ENCODE measurements at places on chromosomes 3 and 15.

GRCh38 chr3:138256022-138256421, 68.9 kb downstream of the ARMC8 start:
- DNase-seq = no peak

DNA sequence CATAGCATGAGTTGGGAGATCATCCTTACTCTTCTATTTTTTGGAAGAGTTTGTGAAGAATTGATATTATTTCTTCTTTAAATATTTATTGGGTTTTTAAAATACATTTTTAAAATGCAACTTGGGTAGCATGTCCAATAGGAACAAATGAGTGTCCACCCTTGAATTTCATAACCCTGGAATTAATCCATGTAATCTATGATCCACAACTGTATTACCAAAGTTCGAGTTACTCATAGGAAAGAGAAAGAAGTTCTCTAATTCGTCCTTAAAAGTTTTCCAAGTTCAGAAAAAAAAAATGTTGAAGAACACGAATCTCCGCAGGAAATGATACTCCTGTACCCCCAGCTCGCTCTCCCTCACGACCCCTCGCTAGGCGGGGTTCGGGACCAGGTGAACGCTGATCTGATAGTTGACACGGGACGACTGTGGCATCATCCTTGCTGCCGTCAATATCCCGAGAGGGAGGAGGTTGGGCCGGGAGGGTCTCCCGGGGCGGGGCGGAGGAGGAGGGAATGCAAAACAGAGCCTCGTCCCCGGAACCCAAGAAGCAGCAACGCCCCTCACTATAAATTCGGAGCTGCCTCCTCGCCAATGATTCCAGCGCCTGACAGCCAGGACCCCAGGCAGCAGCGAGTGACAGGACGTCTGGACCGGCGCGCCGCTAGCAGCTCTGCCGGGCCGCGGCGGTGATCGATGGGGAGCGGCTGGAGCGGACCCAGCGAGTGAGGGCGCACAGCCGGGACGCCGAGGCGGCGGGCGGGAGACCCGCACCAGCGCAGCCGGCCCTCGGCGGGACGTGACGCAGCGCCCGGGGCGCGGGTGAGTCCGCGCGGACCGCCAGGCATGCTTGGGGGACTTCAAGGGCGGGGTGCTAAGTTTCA, at the start of gene AGTR1:
Gene AGTR1 (plus strand): TSS at position 598 of the 884 bp plus-strand sequence. CDS start 43,133 bp downstream, outside the sequence.
- DNase-seq = no peak

DNA sequence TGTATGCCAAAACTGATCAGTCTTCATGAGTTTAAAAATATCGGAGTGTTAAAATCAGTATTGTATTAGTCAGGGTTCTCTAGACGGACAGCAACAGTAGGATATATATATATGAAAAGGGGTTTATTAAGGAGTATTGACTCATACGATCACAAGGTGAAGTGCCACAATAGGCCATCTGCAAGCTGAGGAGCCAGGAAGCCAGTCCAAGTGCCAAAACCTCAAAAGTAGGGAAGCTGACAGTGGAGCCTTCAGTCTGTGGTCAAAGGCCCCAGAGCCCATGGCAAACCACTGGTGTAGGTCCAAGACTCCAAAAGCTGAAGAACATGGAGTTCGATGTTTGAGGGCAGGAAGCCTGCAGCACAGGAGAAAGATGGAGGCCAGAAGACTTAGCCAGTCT, 391.0 kb upstream of the CADM2 start:
- DNase-seq = no peak

DNA sequence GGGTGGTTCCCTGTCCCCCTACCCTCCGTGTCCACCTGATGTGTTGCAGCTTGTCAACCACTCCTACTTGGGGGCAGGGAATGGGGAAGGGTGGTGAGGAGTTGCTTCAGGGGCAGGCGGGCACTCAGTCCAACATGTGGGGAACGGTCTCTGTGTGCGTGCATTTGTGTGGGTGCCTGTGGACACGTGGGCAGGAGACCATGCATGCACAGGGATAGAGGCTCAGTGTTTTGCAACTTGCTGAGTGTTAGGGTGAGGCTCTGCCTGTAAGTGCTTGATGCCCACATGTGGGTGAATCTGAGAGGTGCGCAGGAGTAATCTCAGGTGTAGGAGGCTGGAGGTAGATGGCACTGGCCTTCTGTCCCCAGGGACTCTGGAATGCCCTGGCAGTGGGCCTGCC, 24.4 kb upstream of the TMEM115 start:
- DNase-seq = no peak

DNA sequence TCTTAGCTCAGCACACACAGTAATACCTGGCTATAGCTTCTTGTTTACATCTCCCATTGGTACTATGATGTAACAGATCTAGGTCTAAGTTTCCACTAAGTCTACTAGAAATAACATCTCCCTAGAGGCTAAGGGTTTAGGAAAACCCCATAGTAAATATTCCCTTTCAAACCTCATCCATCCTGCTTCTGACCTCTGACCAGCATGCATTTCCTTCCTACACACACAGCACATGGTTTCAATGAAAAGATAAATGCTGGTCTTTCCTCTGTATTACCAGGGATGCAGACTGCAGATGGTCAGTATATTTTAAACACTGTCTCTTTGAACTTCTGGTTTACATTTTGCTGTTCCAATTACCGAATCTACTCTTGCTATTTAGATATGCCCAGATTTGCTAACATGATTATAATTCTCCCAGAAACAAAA, 96.6 kb downstream of the EFL1 start:
- no peak for DNase-seq

- no peak for DNase-seq
Measured at GRCh38 chr15:101168898-101169494, 82.9 kb downstream of the CHSY1 start.

GRCh38 chr15:87293031-87293430, 963.5 kb downstream of the NTRK3 start:
- DNase-seq = no peak
